WTC11 (cell line): ENCODE measurements at places on chromosomes 12 and 14. TPM values are rescaled to one million over a fixed set of nuclear protein-coding genes. Genes with fewer than 3 reads are reported as not detected.

DNA sequence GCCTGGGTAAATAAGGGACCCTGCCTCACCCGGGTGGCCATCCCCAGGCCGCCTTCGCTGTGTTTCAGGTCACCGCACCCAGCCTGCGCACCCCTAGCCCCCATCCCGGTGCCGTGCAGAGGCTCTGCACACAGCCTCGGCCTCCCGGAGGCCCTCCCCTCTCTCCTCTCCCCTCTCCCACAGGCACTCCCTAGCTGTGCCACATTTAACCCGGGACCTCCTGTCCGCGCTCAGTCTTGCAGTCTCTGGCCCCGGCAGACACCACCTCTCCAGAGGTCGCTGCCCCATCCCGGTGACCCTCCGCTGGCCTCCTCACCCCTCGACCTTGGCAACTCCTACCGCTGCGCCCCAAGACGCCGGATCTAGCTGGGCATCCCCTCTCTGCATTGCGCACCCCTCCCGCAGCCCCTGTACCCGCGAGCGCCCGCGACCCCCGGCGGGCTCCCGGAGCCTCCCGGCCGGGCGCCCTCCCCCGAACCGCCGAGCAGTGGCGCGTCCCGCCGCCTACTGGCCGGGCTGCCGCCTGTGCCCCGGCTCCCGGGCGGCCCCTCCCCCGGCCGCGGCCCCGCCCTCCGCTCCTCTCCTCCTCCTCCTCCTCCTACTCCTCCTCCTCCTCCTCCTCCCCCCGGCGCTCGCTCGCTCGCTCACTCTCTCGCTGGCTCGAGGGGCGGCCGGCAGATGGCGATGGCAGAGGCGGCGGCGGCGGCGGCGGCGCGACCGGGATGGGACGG is 120.7 kb downstream of the AACS start:
- peaks cover 31% of the 10 kb centered on the region for H3K27me3 ChIP-seq
- peak; percentile 93 for DNase-seq
- peak within 1 kb of the TSS; percentile 80 for H3K4me3 ChIP-seq
- no peaks in the 10 kb centered on the region for H3K36me3 ChIP-seq
- H3K4me1 ChIP-seq: peaks cover 52% of the 10 kb centered on the region

DNA sequence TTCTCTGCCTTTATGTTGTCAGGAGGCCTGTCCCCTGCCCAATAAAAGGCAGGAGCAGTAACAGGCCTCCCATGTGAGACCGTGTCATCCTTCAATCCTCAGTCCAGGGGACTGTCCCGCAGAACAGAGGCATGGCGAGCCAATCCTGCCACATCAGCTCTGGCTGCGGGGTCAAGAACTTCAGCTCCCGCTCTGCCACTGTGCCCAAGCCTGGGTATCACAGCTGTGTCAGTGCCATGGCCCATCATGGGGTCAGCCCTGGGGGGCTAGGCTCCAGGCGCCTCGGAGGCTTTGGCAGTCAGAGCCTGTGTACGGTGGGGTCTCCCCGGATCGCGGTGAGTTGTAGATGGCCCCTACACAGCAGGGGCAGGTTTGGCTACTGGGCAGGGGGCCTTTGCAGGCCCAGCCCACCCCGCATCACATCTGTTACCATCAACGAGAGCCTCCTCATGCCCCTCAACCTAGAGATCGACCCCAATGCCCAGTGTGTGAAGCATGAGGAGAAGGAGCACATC is 19.9 kb upstream of the KRT83 start:
- H3K27me3 ChIP-seq: no peaks in the 10 kb centered on the region; the same call in 1 of the 2 replicates
- no peaks in the 10 kb centered on the region for H3K4me1 ChIP-seq
- no peak overlapping the region for H3K27ac ChIP-seq
- peaks cover 3% of the 10 kb centered on the region; the same call in 1 of the 2 replicates for H3K36me3 ChIP-seq

GRCh38 chr14:79583738-79584408 is 627.4 kb downstream of the DIO2 start:
- H3K27ac ChIP-seq: no peak overlapping the region
- H3K4me1 ChIP-seq: peaks cover 20% of the 10 kb centered on the region
- no peak overlapping the region for H3K4me3 ChIP-seq

DNA sequence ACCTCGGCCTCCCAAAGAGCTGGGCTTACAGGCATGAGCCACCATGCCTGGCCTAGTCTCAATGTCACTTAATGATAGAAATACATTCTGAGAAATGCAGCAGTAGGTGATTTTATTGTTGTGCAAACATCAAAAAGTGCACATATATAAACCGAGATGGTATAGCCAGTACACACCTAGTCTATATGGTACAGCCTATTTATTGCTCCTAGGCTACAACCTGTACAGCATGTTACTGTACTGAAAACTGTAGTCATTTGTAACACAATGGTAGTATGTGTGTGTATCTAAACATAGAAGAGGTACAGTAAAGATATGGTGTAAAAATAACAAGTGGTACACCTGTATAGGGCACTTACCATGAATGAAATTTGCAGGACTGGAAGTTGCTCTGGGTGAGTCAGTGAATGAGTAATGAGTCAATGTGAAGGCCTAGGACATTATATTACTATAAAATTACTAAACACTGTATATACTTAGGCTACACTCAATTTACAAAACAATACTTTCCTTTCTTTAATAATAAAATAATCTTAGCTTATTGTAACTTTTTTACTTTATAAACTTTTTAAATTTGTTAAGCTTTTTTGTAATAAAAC is 166.7 kb upstream of the SYT1 start:
- H3K27ac ChIP-seq: no peak overlapping the region
- H3K27me3 ChIP-seq: no peaks in the 10 kb centered on the region
- H3K4me3 ChIP-seq: no peak overlapping the region
- H3K36me3 ChIP-seq: peaks cover 3% of the 10 kb centered on the region; the same call in 1 of the 2 replicates

GRCh38 chr12:14548609-14549008 is 19.1 kb downstream of the PLBD1 start:
- DNase-seq: no peak
- H3K4me1 ChIP-seq: no peaks in the 10 kb centered on the region
- H3K27ac ChIP-seq: peak overlapping the region; percentile 29; the same call in 1 of the 2 replicates
- H3K36me3 ChIP-seq: peaks cover 15% of the 10 kb centered on the region

GRCh38 chr12:120090206-120090605 is 26.3 kb downstream of the RAB35 start:
- H3K4me1 ChIP-seq: peaks cover 48% of the 10 kb centered on the region
- no peak overlapping the region for H3K4me3 ChIP-seq
- H3K36me3 ChIP-seq: no peaks in the 10 kb centered on the region; the same call in 1 of the 2 replicates
- H3K27ac ChIP-seq: peak overlapping the region; percentile 17; the same call in 1 of the 2 replicates
- no peak for DNase-seq
- H3K27me3 ChIP-seq: no peaks in the 10 kb centered on the region

- no peak for DNase-seq
- peaks cover 60% of the 10 kb centered on the region for H3K4me1 ChIP-seq
- peaks cover 2% of the 10 kb centered on the region; the same call in 1 of the 2 replicates for H3K27me3 ChIP-seq
- no peak overlapping the region for H3K4me3 ChIP-seq
- 0 out of 2 replicates have a peak, but pooled peaks cover under 1% of the 10 kb centered on the region for H3K36me3 ChIP-seq
- H3K27ac ChIP-seq: no peak overlapping the region
Measured at GRCh38 chr14:61179061-61179690, 102.0 kb downstream of the TMEM30B start.

- no peak overlapping the region; the same call in 1 of the 2 replicates for H3K27ac ChIP-seq
- H3K36me3 ChIP-seq: no peaks in the 10 kb centered on the region
- peaks cover 52% of the 10 kb centered on the region for H3K4me1 ChIP-seq
- H3K4me3 ChIP-seq: no peak overlapping the region
- no peak for DNase-seq
Measured at GRCh38 chr12:69332815-69333358, 15.3 kb upstream of the LYZ start.

- no peaks in the 10 kb centered on the region for H3K36me3 ChIP-seq
- H3K4me1 ChIP-seq: peaks cover 4% of the 10 kb centered on the region
- no peak for DNase-seq
- H3K27me3 ChIP-seq: no peaks in the 10 kb centered on the region
- H3K27ac ChIP-seq: no peak overlapping the region
Measured at GRCh38 chr12:1470051-1470450, 124.3 kb downstream of the FBXL14 start.

- peaks cover 34% of the 10 kb centered on the region for H3K36me3 ChIP-seq
- peak overlapping the region; percentile 93 for H3K27ac ChIP-seq
- H3K4me1 ChIP-seq: peaks cover 38% of the 10 kb centered on the region
- H3K4me3 ChIP-seq: peak overlapping the region; percentile 88
- H3K27me3 ChIP-seq: no peaks in the 10 kb centered on the region
Measured at GRCh38 chr14:35403603-35404448, 723 bp downstream of the NFKBIA start.

DNA sequence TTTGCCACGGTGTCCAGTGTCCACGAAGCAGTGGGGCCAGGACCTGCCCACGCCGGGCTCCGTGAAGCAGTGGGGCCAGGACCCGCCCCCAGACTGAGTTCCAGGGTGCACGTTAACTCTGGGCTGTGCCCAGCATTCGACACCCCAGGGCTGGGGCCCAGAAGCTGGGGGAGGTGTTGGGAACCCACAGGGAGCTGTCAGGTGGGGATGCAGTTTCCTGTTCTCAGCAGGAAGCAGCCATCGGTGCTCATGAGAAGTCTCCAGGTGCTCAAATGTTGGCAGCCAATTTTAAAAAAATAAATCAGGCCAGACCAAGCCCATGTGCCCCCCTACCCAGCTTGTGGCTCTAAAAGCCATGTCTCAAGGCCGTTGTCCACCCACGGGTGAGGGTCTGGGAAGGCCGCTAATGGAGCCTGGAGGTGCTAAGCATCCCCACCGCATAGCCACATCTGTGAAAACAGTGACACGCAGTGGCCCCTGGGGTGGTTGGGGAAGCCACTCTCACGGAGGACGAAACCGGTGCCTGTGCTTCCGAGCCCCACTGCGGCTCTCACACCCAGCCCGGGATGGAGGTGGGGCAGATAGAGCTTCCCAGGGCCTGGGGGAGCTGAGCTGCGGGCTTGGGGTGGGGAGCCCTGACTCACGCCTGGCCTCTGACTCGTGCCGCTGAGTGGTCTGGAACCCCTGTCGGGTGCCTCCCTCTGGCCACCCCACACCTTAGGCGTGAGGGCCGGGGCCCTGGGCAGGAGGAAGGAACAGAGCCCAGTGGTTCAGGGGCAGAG is 53.5 kb downstream of the FBRSL1 start:
- peaks cover 76% of the 10 kb centered on the region for H3K27me3 ChIP-seq
- H3K36me3 ChIP-seq: no peaks in the 10 kb centered on the region
- H3K4me3 ChIP-seq: no peak overlapping the region
- no peaks in the 10 kb centered on the region; the same call in 1 of the 2 replicates for H3K4me1 ChIP-seq
- no peak overlapping the region for H3K27ac ChIP-seq

DNA sequence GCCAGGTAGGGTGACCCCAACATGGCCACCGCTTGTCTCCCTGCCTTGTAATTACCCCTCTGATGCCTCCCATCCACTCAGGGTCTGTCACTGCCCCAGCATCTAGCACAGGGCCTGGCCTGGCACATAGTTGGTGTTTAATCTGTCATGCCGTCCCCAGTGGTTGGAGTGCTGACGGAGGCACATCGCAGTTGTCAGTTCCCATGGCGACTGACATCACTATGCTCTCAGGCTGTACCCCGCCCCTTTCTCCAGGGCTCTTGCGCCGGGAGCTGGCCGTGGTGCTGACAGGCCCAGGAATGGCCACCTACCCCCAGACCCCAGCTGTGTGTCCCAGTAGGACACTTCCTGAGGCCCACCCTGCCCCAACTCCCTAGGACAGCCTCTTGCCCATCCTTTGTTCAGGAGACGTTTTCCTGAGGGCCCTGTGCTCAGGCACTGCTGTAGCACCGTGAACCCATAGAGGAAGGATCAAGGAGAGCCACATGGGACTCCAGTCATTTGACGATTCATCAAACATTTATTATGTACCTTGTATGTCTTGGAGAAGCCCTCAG is 23.0 kb downstream of the FAM222A start:
- no peaks in the 10 kb centered on the region for H3K27me3 ChIP-seq
- H3K4me1 ChIP-seq: peaks cover 34% of the 10 kb centered on the region
- DNase-seq: peak; percentile 87
- H3K36me3 ChIP-seq: no peaks in the 10 kb centered on the region

- no peaks in the 10 kb centered on the region for H3K36me3 ChIP-seq
- H3K27ac ChIP-seq: no peak overlapping the region
- H3K4me3 ChIP-seq: no peak overlapping the region
- no peaks in the 10 kb centered on the region for H3K27me3 ChIP-seq
Measured at GRCh38 chr14:104321088-104321801, 182.9 kb downstream of the KIF26A start.

GRCh38 chr12:68189821-68190242 is 30.3 kb upstream of the IFNG start:
- DNase-seq: no peak
- peaks cover 5% of the 10 kb centered on the region for H3K27me3 ChIP-seq
- no peaks in the 10 kb centered on the region for H3K36me3 ChIP-seq
- no peaks in the 10 kb centered on the region for H3K4me1 ChIP-seq

GRCh38 chr14:21867541-21867940 is 193.9 kb upstream of the OR4E1 start:
- no peak overlapping the region for H3K27ac ChIP-seq
- no peaks in the 10 kb centered on the region for H3K36me3 ChIP-seq
- no peaks in the 10 kb centered on the region for H3K4me1 ChIP-seq
- H3K27me3 ChIP-seq: peaks cover 13% of the 10 kb centered on the region

GRCh38 chr12:106712768-106713167 is 61.7 kb upstream of the RIC8B start:
- H3K4me3 ChIP-seq: no peak overlapping the region
- no peaks in the 10 kb centered on the region for H3K36me3 ChIP-seq
- no peaks in the 10 kb centered on the region for H3K27me3 ChIP-seq
- H3K27ac ChIP-seq: no peak overlapping the region
- no peak for DNase-seq

Gene GLS2
- total RNA-seq: 14.8 to 17.2 TPM (median 15.9 TPM) in 3 replicates

Gene OVCH1
- 0.04 to 0.25 TPM in 2 of 3 replicates, not detected in the other for total RNA-seq

Gene GLTP
- 21.6 to 25.8 TPM (median 22.8 TPM) in 3 replicates for total RNA-seq

Gene MYF5
- total RNA-seq: not detected in 3 replicates

Gene PAPLN
- 9.3 to 16.3 TPM (median 14.8 TPM) in 3 replicates for total RNA-seq

Gene GPR137C
- total RNA-seq: 2.7 to 4.1 TPM (median 4.0 TPM) in 3 replicates

Gene COX8C
- not detected in 3 replicates for total RNA-seq

Gene KRT83
- not detected in 3 replicates for total RNA-seq
